ENCODE measurements at places on chromosomes 5 and 9.
A peak's percentile ranks its signal among the peaks of the same experiment; 100 is the strongest.

GRCh38 chr5:173339286-173339685 lies 11.1 kb upstream of the STC2 start:
- no peak for DNase-seq

GRCh38 chr9:80125731-80126264 lies 554.0 kb downstream of the TLE4 start:
- DNase-seq, result no peak

DNA sequence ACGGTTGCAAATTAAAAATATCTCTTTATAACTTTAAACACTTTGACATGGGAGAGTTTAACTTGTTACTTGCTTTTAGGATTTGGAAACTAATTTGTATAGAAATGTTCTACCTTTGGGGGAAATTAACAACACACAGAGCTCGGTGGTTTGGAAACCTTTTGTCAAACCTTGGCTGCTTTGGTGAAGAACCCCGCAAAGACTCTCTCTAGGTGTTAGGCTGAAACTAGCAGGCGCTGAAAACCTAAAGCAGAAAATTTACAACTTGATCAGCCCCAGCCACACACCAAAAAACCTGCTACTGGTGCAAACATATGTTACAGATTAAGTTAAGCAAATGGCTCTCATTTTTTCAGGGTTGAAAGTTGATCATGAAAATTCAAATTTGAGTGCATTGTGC lies 25.8 kb downstream of the NR2F1 start:
- no peak for DNase-seq

- no peak for DNase-seq
Measured at GRCh38 chr5:160167624-160168165, 48.4 kb upstream of the PWWP2A start.

- DNase-seq, result no peak
Measured at GRCh38 chr9:95045751-95046150, 271.8 kb downstream of the FANCC start.

DNA sequence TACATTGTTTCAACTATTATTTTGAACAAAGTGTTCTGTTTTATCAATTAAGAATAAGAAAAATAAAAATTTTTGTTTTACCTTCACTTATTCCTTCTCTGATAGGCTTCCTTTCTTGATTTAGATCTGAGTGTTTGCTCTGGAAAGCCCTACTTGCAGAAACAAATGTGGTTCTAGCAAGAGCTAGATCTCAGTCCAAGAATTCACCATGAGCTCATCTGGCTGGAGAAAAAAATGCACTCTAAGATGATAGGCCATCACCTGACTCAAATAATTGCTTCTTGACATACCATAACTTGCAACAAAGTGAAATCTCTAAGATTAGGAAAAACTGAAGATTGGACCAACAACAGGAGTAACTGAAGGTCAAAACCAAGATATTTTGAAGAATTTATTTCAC lies 6.3 kb upstream of the RLN2 start:
- no peak for DNase-seq

GRCh38 chr9:136187197-136187596 lies 17.7 kb downstream of the LHX3 start:
- DNase-seq, result no peak

DNA sequence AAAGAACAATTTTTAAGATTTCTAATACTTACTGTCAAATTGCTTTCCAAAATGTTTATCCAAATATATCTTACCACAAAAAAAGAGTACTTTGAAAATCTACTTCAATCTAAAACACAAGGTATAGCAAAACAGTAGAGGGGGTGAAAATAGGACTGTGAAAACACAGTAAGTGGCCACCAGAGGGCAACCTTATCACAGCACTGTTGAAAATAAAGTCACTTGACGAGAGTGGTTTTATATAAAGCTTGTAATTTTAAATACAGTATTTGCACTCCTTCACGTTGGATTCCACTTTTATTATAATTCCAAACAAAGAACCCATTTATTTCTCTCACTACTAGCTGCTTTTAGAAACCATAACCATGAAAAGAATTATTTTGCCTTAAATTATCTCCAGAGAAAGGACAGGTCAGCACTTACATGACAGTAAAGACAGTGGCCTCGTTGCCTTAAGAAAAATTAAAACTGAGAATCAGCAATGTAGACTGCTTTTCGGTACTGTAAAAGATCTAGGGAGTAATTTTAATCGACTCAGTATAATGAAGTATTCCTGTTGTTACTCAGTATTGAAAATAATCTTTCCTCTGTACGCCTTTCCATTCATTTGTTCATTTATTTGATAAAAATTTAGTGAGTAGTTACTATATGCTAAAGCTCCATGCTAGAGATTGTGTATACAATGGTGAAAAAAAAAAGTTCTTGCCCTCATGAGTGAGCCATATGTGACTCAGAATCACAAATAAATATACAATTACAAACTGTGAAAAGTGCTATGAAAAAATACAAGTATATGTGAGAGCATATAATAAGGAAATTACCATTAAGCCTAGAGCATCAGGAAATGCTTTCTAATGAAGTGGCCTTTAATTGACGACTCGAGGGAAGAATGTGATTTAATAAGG lies 40.0 kb upstream of the CDK5RAP2 start:
- peak; percentile 32 for DNase-seq

GRCh38 chr5:167785106-167785505 lies 506.3 kb upstream of the WWC1 start:
- DNase-seq, result no peak

- DNase-seq, result no peak
Measured at GRCh38 chr9:88059469-88059868, 78.8 kb downstream of the SPATA31C2 start.

DNA sequence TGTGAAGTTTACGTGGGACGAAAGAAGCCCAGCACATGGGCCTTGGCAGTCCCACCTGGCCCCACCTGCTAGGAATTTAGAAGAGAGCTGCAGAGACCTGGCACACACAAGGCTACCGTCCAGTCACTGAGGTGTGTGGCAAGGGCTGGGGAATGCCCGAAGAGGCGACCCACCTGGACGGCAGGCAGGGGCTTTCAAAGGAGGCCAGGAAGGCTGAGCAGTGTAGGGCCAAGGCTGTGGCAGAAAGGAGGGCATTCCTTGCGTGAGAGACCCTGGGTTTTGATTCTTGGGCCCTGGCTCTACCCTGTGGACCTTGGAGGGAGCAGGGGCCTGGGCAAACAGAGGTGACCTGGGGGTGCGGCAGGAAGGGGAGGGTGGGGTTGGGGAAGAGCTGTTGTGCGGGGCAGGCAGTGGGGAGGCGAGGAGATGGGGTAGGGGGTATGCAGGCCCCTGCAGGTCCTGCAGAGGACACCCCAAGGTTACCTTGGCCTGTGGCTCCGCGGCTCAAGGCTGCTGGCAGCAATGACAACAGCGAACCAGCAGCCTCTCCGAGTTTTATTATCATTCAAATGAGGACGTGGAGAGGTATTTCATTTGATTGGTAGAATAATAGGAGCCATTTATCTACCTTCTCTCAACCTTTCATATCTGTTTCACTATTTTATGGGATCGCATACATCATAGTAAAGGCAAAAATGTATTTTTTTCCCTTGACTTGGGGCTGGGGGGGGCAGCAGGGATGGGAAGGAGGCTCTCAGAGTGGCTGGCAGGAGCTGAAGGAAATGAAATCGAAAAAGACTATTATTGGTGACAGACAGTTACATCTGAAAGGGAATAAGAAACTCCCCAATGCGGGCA lies 24.8 kb downstream of the TSPAN17 start:
- no peak for DNase-seq

- no peak for DNase-seq
Measured at GRCh38 chr5:73030995-73031394, 75.2 kb downstream of the FCHO2 start.

DNA sequence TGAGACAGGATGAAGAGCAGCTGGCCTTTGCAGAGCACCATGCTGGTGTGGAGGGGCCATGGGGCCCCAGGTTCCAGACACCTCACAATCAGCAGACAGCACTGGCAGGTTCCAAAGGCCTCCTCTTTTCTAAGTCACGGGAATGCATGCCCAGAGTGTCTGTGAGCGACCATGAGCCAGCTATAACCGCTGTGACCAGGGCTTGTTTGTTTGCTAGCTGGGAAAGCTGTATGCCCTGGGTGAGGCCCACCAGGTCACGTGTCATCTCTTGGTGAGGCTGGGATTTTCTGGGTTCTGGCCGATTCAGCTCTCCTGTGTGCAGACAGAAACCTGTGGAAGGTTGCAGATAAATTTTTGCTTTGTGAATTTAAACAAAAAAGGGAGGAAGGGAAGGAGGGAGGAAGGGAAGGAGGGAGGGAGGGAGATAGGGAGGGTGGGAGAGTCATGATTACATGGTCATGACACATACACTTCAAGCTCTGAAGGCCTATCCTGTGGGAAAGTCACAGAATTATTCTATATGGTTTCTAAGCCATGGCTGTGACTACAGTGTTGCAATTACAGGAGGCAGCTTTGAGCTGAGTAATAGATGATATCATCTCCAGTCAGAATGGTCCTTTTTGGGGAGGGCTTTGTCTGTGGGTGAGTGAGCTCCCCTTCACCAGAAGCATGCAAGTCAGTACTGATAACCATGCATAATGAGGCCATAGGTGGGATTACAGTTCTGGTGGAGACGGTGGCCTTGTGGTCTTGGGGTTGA lies 37.2 kb downstream of the PAPPA start:
- DNase-seq, result no peak

DNA sequence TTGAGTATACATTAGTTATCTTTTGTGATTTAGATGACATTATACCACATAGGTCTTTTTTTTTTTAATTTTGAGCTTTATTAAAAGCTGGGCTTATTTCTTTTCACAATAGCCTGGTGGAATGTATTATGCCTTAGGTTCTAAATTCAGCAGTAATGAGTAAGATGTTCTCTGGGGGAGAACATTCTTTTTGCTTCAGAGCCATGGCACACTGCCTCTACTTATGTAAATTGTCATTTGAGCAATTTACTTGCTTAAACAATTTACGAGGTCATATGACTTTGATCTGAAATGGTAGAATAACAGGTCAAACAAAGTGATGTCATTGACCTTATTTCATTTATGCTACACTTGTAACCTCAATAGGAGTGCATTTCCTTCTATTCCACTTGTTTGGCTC lies 154.2 kb downstream of the FOCAD start:
- DNase-seq, result no peak

GRCh38 chr5:135155616-135156214 lies 121.7 kb upstream of the PITX1 start:
- no peak for DNase-seq

- DNase-seq, result no peak
Measured at GRCh38 chr5:149345892-149346222, 558 bp downstream of the GRPEL2 start.

DNA sequence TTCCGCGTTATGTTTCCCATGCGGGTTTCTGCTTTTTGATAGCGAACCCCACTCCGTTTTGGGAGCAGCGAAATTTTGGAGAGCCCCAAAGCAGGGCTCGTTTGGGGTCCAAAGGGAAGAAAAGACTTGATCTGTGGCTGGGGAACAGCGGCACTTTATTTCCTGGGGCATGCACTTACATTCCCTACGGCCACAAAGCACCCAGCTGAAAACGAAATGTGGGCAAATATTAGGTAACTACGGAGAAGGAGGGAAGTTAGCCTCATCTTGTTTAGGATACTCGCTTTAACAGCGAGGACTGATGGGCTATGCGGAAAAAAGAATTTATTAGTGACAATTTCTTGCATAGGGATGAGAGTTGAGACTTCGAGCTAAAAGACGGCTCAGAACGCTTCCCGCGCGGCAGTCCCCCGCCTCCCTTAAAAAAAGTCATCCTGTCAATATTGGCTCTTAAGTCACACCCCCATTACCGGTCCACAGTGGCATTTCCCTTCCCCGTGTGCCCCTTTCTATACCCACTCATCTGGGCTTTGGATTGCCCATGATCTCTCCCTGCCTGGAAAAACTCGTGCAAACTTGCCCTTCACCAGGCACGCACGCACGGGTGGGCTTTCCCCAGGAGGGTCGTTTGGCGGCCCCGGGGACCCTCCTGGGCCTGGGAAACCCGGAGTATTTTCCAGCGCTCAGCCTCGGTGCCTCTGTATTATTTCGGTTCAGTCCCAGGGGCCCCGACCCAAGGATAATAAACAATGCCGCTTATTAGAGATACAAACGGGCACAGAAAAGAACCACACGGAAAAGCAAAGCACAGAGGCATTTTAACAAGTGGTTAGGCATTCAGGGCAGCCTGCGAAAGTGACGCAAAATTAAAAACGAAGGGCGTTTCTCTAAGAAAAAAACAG lies 35.8 kb upstream of the NFIB start:
- DNase-seq, result no peak

DNA sequence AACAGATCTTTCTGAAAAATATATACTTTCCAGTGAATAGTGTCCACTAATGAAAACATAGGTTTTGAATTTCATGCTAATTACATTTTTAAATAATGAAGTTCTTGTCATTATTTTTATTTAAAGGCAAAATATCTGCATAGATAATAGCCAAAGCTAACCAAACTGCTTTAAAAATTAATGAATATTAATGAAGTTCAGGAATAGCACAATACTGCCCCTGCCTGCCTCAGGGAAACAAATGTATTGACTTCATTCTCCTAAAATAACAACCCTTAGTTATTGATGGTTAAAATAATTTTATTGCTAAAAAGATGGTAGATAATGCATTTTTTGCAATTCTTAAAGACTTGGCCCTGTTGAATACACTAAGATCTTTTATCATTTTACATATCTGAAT lies 103.6 kb upstream of the SSBP2 start:
- no peak for DNase-seq

DNA sequence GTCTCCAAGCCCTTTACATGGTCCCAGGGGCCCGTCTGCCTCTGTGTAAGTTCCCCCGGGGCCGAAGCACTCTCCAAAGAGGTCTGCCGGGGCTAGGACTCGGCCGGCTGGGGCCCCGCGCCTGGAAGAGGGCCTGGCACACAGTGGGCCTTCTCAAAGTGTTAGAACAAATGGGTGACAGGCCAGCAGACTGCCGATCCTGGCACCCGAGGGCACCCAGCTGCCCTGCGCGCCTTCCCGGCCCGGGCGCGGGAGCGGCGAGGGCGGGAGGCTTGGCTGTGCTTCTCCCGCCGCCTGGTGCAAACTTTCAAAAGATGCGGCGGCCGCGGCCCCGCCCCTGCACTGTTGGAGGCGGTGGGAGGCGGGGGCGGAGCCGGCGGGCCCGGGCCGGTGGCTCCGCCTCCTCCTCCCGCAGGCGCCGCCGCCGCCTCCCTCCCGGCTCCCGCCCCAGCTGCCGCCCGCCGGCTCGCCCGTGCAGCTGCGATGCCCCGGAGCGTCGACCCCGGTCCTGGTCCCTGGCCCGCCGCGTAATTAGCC lies at the start of gene NEURL1B:
Gene NEURL1B, plus strand, starts transcription at position 442 of the 537 bp plus-strand sequence. CDS start 144 bp downstream, outside the sequence.
- DNase-seq, result peak; percentile 2

DNA sequence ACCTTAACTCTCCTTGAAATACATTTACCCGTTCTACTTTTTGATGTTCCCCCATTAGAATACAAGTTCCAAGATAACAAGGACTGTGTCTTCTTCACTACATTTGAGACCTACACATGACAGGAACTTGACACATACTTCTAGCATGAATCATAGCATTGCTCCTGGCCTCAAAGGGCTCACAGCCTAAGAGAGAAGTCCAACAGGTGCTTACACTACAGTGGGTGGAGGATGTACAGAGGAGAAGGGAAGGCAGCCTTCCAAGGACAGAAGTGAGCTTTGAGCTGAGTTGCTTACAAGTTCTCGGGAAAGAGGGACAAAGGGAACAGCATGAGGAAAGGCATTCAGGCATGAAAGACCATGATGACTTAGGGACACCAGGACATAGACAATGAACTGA lies 56.9 kb upstream of the MSX2 start:
- no peak for DNase-seq

Measured in stimulated activated CD4-positive, alpha-beta T cell treated with anti-CD3 and anti-CD28 coated beads, Interleukin-1b, Interleukin-23, amount 100 ng/mL, for 1 hour (primary cell).